Activated naive CD8-positive, alpha-beta T cell treated with anti-CD3 and anti-CD28 coated beads, Interleukin-2, amount 10 ng/mL, durations not matched to agents 7 days and 5 days (primary cell): ENCODE measurements at places on chromosomes 13 and 19. TPM values are rescaled to one million over a fixed set of nuclear protein-coding genes. Genes with fewer than 3 reads are reported as not detected.

The MZT1 gene
- 18.4 TPM for total RNA-seq

The HSPB6 gene
- total RNA-seq, result 0.36 TPM

The ZNF723 gene
- total RNA-seq, result not detected

The GPR12 gene
- not detected for total RNA-seq

The IZUMO2 gene
- not detected for total RNA-seq

The GJA3 gene
- 0.54 TPM for total RNA-seq

The CAPN12 gene
- total RNA-seq, result 22.7 TPM

The ITGBL1 gene
- not detected for total RNA-seq

The HSPH1 gene
- 88.2 TPM for total RNA-seq

The SIGLECL1 gene
- not detected for total RNA-seq

The DACT3 gene
- 0.48 TPM for total RNA-seq

The PRR12 gene
- total RNA-seq, result 49.7 TPM

The ZNF581 gene
- total RNA-seq, result 28.6 TPM

The PRKCSH gene
- 310 TPM for total RNA-seq

The CEACAM8 gene
- not detected for total RNA-seq

The TMEM221 gene
- not detected for total RNA-seq

The NLRP7 gene
- not detected for total RNA-seq

The ZNF835 gene
- 3.8 TPM for total RNA-seq

The FPR3 gene
- total RNA-seq, result 1.8 TPM

The CEACAM19 gene
- total RNA-seq, result 0.40 TPM

The ARL11 gene
- 3.5 TPM for total RNA-seq

The WDR88 gene
- total RNA-seq, result not detected

The PRKCG gene
- total RNA-seq, result not detected

The CNN2 gene
- total RNA-seq, result 340 TPM

The GARIN5A gene
- 0.50 TPM for total RNA-seq

The CDKN2D gene
- total RNA-seq, result 93.0 TPM

The IQCN gene
- total RNA-seq, result 5.0 TPM
